ENCODE measurements at places on chromosomes 13 and 19.

DNA sequence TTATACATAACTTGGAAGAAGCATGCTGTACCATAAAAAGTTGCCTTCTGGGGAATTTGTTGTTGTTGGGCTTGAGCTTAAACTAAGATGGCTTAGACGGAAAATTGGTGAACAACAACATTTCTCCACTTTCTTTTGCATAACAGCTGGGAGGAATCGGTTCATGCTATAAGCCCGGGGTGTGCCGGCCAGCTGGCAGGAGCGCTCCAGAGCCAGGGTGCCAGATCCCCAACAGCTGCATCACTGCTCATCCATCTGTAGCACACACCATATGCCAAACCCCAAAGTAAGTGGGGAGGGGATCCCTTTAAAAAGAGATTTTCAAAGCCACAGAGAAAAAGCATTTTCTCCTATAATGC lies 419.5 kb upstream of the ARGLU1 start:
- no peak for DNase-seq

GRCh38 chr19:13260883-13261653 lies 110.9 kb downstream of the IER2 start:
- DNase-seq: no peak

DNA sequence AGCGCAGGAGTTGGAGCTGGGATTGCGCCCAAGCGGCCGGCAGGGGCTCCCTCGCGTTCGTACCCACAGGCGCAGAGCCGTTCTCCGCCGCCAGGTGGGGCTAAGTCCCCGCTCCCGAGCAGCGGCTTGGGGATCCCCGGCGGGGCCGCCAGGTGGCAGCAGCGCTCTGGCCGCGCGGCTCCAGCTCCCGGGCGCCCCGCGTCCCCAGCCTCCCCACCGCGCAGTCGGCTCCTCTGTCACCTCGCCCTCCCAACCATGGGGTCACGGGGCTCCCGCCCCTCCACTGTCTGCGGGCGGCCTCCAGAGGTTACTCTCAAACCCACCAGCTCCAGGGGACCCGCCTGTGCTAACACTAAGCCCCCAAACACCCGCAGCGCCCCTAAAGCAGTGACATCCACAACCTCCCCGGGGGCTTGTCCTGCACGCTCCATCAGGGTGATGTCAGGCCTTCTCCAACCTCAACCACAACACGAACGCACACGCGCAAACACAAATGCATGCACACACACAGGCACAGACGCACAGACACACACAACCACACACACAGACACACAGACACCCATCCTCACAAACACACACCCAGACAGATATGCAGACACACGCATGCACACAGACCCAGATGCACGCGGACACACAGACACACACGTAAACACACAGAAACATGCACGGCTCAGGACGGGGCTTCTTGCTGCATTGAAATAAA lies 18.4 kb upstream of the KCTD15 start:
- DNase-seq: peak; percentile 84

GRCh38 chr19:2771786-2772674 lies 11.0 kb downstream of the SGTA start:
- no peak for DNase-seq

DNA sequence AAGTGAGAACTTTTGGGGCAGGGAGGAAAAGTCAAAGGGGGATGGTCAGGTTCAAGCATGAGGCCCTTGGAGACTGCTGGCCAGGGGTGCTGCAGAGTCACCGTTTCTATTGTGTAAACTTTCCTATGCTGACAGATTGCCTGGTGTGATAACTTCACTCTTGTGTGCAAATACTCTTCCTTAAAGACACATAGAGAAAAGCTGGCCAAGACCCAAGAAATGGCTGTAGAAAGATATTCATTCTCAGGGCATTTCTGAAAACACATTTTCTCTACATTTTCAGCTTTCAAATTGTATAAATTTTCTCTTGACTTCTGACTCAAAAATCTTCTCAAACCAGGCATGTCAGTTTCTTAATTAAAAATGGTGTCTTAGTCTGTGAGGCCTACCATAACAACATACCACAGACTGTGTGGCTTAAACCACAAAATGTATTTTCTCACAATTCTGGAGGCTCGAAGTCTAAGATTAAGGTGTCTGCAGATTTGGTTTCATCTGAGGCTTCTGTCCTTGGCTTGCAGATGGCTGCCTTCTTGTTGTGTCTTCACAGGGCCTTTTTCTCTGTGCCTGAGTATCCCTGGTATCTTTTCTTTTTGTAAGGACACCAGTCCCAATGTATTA lies 304.5 kb downstream of the KCNRG start:
- DNase-seq: no peak

DNA sequence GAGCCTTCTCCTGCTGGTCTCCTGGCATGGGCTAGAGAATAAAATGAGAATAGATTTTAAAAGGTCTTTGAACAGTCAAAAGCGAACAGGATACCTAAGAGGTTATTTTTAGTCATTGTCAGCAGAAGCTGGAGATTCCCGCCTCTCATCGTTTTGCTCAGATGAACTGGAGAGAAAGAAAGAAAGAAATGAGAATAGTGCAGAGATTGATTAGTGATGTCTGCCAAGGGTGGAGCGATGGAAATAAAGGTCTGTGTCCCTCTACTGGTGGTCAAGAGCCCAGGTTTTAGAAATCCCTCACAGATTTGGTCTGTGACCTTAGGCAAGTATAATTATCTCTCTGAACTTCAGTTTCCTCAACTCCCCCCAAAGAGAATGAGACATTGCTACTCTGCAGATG lies 5.3 kb downstream of the NCAN start:
- no peak for DNase-seq

- DNase-seq: no peak
Measured at GRCh38 chr19:48879025-48879637, 6.9 kb downstream of the PPP1R15A start.

DNA sequence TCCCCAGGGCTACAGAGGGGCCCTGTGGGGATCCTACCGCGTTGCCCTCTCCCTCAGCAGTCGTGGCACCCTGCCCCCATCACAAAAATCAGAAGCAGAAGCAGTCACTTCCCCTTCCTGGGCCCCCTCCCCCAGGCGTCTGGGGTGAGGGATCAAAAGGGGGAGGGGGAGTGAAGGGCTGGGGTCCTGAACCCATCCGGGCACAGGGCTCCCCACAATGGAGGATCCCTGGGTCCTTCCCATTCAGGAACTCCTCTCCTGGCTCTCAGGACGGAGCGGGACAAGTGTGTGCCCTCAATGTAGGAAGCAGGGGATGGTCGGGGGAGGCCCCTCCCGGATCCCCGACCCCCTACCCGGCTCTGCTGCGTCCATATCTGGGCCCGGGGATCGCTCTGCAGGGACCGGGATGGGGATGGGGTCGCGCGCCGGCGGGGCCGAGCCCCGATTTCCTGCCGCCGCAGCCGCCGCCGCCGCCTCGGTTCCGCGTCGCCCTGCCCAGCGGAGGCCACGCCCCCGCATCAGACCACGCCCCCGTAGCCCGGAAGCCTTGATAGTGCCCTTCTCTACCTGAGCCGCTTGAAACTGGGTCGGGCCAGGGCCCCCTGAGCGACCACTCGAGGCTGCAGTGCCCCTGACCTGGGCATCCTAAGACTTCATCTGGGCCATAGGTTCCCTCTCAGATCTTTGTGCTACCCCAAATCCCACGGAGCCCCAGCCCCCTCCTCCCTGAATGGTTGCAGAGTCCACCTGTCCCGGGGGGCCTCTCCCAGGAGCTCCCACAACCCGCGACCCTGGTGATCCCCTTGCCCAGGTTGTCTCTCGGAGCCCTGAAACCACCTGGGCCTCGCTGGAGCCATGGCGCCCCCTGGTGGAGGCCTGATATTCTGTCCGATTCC lies at the start of gene GMIP:
Gene GMIP (minus strand): TSS at position 500 of the 896 bp plus-strand sequence. CDS start 128 bp downstream, at position 372.
- DNase-seq: peak; percentile 89

GRCh38 chr19:3186891-3187661 lies 1.3 kb downstream of the NCLN start:
- no peak for DNase-seq

DNA sequence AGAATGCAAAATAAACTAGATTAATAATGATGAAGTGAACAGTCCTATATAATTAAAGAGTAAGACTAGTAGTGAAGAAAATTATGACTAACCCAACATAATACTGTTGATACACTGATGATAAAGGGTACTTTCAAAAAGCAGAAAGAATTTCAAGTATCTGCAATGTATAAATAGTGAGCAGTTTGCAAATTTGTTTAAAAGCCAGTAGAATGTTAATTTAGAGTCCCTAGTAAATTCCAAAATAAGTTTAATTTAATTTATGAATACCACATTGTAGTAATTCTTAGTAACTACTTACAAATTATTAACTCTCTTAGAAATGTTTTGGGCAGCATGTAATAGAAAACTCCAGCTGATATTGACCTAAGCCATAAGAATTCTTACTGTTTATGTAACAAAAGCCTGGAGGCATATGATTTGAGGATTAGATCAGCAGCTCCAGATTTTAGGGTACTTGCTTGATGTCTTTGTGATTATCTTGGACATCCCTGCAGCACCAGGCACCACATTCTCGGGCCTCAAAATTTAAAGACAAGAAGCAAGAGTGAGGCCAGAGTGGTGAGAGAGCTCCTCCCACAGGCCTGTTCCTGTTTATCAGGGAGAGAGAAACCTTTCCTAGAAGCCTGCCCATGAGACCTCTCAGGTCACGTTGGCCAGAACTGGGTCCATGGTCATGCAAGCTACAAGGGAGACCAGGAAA lies 67.6 kb upstream of the TDRD3 start:
- DNase-seq: no peak

GRCh38 chr13:30905932-30906383 lies at the start of gene MEDAG:
Gene MEDAG, plus strand, starts transcription at chr13:30906271. Its CDS starts 245 bp downstream, at chr13:30906516.
- DNase-seq: no peak

DNA sequence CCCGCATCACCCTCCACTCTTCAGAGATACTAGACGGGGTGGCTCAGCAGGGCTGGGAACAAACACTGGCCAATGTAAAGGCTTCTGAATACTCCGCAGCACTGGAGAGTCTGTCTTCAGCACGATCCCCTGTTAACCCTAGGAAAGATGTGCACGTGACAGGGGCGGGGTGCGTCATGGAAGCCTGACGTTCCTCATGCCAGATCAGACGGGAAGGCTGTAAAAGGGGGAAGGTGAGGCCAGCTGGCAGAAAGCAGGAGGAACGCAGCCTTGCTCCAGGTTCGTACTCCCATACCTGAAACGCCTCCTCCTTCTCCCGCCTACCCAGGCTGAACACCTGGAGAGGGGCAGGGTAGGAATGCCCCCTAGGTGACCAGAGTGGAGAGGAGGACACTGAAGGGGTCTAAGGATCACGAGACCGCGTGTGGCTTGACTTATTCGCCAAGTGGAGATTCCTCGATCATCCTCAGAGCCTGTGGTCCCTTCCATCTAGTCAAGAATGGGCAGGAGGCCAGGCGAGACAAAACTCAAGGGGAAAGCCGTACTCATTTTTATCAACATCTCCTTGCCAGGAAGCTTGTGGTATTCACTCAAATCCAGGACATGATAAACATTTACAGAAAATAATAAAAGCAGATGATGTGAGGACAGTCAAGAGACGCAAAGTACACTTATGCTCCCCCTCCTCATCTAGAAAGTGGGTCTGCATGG lies 18.2 kb upstream of the FFAR2 start:
- DNase-seq: no peak

- peak; percentile 62 for DNase-seq
Measured at GRCh38 chr19:4115050-4115817, 8.7 kb downstream of the MAP2K2 start.

- no peak for DNase-seq
Measured at GRCh38 chr13:78426183-78426582, 177.2 kb downstream of the POU4F1 start.

DNA sequence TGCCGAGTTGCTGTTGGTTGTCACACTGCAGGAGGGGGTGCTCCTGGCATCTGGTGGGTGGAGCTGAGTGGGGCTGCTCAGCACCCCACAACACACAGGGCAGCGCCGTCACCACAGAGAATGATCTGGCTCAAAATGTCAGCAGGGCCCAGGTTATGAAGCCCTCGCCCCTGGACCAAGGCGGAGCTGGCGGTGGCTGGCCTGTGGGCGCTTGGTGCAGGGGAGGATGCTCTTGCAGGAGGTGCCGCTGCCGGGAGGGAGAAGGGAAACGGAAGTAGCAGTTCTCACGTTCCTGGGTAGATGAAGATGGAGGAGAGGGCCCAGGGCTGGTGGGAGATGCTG lies 14.2 kb upstream of the LENG8 start:
- DNase-seq: no peak

DNA sequence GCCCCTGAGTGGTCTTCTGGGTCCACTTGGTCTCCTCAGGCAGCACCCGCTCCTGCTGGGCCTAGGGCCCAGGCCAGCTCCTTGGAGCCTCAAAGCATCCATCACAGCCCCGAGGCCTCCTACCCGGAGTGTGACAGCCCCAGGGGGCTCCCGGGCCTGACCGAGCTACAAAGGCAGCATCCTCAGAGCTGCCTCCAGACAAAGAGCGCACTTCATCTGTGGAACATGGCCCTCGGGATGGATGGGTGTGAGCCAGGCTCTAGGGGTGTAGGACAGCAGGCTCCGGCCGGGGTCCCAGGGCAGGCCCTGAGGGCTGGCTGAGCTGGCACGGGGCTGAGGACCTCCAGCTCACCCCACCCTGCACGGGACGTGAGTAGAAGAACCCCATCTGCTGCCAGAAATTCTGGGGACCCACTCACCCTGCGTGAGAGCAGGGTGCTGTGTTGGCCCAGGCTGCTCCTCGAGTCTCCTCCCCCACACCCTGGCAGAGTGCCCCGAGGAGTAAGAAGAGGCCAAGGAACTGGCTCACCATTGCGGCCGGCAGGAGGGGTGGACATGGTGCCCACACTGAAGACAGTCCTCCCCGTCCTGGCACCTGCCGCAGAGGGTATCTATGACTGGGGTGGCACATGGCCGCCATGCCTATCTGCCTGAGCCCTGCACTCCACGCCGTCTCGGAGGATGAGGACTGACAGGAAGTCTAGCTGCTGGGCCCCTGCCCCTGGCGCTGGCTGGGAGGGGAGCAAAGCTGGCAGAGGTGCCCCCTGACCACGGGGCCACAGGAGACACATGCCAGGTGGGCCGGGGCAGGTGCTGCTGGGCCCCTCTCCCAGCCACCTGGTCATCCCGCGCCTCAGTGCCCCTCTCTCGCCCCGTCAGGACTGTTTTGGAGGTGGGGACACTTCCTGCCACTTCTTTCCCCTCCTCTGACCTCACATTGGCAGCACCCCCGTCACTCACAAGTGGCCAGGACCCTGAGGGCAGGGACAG lies 22.3 kb downstream of the CEBPG start:
- DNase-seq: no peak

DNA sequence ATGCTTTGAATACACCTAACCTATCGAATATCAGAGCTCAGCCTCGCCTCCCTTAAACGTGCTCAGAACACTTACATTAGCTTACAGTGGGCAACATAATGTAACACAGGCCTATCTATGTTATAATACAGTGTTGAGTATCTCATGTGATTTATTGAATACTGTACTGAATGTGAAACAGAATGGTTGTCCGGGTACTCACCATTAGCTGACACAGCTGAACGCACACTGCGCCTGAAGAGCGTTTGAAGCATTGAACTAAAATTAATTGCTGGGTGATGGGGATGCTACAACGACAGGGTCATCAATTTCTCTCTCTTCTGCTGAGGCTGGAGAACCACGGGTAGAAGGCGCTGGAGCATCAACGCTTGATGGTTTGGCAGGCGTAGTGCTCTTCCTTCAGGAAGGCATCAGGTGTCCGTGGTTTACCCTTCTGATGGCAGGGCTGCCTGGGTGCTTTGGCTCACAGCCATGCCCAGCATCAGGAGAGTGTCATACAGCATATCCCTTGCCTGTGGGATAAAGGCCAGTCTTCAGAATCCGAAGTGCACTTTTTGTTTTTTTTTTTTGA lies 46.9 kb upstream of the UBE2L5 start:
- no peak for DNase-seq

Measured in activated CD4-positive, alpha-beta T cell treated with anti-CD3 and anti-CD28 coated beads, Interleukin-2, amount 50 U/mL, for 1 hour (primary cell).